ENCODE measurements at places on chromosomes 5 and 9.

GRCh38 chr5:91132550-91132949, 250.6 kb downstream of the ARRDC3 start:
- DNase-seq: no peak

DNA sequence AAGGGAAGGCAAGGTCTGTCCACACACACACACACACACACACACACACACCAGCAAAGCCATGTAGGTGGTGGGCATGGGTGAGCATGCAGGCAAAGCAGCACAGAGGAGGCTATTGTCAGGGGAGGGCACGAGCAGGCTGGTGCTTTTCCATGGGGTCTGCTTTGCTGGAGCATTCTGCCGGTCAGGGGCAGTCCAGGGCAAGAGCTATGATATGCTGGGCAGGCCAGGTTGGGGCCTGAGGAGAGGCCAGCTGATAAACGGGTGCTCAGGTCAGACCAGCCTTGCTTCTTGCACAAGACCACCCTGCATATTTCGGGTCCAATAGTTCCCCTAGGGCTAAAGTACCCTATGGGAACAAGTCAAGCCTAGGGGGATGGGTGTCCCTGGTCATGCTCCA, 253.9 kb upstream of the DMAC1 start:
- no peak for DNase-seq

DNA sequence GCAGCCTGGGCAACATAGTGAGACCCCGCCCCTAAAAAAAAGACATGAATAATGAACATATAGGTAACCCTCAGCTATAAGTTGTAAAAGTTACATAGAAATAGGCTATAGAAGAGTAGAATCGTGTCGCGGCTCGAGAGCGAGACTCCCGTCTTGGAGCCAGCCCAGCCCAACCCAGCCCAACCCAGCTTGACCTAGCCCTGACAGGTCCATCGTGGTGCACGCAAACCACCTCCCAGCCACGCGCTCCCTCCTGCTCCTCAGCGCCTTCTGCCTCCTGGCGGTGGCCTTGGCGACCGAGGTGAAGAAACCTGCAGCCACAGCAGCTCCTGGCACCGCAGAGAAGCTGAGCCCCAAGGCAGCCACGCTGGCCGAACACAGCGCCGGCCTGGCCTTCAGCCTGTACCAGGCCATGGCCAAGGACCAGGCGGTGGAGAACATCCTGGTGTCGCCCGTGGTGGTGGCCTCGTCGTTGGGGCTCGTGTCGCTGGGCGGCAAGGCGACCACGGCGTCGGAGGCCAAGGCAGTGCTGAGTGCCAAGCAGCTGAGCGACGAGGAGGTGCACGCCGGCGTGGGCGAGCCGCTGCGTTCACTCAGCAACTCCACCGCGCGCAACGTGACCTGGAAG, 10.8 kb downstream of the KIF24 start:
- no peak for DNase-seq

- no peak for DNase-seq
These were observed 30.8 kb downstream of the CNTRL start for GRCh38 chr9:121105531-121105930.

DNA sequence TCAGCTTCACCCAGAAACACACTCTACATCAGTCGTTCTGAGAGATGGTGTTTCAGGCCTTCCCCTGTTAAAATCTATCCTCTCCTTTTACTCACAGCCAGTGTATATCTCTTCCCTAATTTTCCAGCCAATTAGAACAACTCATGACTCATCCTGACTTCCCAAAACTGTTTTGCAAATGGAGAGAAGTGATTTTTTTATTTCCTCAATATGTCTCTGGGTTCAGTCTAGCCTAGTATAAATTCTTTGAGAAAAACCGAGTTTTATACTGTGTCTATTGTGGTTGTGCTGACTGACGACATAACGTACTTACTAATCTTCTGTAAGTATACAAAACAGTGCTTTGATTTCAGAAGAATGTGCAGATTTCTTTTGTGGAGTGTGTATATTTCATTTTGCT, 28.4 kb upstream of the CAST start:
- DNase-seq: no peak

DNA sequence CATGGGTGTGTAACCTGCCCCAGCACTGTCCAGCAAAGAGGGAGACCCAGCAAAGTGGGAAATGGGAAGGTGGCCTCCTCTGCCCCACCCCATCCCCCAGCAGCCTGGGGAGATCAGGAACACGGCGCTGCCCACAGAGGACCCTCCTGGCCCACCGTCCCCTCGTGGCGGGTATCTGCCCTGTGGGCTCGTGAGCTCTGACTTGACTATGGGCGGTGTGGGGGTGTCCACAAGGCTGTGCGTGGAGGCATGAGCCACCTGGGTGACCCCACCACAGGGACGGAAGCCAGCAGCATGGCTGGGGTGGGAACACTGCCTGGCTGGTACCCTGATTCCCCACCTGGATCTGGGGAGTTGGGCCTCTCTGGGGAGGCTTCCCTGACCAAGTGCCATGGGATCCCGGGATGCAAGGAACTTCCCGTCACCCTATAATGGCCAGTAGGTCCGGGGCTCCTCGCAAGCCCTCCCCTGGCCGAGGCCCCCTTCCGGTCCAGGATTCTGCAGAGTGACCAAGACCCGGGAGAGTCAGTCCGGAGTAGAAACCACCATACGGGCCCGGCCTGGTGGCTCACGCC, 29.3 kb upstream of the SLC6A19 start:
- no peak for DNase-seq

DNA sequence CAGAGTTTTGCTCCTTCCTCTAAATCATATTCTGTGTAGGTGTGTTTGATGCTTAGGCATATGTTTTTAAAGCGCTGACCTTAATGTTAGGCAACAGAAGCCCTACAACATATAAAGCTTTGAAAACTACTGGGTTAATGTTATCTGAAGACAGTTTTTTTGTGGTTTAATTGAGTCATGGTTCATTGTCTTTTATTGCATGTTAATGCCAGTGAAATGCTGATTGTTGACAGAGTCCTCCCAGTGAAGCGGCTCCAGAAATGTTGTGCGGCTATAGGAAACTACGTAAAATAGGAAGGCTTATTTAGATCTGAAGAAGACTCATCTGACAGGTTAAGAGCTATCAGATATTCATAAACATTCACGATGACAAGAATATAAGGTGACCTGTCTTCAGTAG, 424.6 kb downstream of the CCDC171 start:
- no peak for DNase-seq

DNA sequence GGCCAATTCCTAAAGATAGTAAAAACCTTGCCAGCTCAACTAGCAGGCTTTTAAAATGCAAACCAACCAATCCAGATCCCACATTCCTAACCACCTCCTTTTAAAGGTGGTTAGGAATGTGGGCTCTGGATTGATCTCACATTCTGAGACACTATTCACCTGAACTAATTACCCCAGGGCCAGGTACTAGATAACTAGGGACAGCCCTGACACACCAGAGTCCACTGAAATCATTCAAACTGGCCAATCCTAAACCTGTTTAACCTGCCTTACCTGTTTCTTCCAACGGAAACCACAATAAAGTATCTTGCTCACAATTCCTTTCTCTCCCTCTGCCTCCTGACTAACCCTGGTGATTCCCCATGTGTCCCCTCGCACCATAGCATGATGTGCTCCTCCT, 168.3 kb upstream of the DMAC1 start:
- no peak for DNase-seq

GRCh38 chr9:108515856-108516255, 339.9 kb downstream of the ACTL7B start:
- DNase-seq: no peak

GRCh38 chr9:38437193-38437823, 13.1 kb upstream of the IGFBPL1 start:
- no peak for DNase-seq

GRCh38 chr9:91415290-91415689, 8.3 kb downstream of the NFIL3 start:
- DNase-seq: no peak

DNA sequence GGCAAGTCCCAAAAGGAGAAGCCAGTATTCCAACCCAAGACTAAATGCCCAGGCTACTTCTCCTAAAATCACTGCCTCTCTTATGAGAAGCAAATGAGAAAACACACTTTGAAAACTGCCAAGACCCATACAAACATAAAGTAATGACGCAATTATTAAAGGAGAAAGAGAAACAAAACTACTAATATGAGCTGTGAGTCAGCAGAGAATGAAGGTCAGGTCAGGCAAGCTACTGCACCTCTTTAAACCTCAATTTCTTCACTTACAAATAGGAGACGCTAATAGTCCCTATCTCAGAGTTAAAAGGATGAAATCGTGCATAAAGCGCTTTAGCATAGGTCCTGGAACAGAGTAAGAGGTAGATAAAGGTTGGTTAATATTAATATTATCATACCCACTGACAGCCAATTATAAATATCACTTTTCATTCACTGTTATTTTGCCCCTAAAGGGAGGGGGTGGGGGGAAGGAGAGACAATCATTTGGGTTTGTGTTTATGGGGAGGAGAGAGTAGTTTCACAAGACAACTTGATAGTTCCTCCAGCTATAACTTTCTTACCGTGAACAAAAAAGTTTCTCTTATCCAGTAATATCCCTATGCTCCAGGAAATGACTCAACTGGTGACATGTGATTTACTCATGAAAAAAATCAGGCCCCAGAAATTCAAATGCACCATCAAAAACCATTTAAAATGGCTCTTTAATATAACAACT, 3.6 kb downstream of the PSMB7 start:
- no peak for DNase-seq

GRCh38 chr9:34458959-34459340, 345 bp downstream of the DNAI1 start:
- DNase-seq: no peak

DNA sequence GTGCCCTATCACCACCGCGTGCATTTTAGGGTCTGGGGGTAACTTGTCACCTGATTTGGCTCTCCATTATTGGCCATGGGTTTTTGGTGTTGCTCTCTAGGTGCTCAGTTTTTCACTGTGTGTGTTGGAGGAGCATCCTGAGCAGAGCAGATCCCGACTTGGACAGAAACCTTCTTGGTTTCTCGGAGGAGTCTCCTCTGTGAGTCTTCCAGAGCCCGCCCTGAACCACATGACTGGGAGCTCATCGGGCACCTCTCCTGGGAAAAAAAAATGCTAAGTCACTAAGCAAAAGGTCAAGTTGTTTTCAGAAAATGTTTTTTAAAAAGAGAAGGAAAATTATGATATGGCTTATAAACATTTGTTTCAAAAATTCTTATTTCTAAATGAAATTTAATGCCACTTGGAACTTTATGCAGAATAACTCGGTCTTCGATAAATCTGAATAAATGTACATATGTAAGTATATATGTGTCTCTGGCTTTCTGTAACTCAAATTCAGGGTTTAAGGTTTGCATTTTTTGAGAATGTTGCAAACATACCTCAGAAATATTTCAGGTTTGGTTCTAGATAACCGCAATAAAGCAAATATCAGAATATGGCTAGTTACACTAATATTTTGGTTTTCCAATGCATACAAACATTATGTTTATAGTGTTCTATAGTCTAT, 255.2 kb downstream of the AUH start:
- no peak for DNase-seq

DNA sequence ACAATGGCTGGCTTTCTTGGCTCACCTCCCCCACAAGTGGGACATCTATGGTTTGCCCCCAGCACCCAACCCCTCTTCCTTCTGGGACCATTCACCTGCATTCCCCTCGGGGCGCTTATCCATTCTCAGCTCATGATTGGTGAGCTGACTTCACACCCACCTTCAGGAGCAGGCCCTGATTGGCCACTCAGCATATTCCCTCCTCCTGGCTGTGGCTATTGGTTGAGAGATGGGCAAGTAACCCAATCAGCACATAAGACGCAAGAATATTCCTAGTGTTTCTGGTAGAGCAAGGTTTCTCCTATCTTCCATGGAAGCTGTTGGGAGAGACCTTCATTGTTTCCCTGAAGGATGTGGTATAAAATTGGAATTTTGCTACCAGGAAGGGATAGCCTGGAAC, 22.7 kb upstream of the UNC5A start:
- DNase-seq: no peak

DNA sequence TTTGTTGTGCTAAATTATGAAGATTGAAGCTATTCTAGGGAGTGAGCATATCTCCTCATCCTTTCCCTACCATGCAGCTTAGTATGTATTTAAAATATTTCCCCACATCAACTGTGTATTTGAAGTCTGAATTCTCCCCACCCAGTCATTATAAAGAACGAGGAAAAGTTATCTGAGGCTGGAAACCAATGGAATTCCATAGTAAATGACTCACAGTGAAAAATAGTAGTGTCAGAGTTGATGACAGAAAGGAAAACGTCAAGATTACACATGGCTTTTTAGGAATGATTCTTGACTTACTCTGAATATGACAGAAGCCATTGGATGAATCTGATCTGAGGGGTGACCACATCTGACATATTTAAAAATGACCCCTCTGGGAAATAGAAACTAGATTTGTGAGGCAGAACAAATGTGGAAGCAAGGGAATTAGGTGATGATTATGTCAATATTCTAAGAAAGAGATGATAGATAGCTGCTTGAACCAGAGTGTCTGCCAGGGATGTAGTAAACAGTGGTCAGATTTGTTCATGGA, 1768.9 kb upstream of the CDH9 start:
- DNase-seq: no peak

DNA sequence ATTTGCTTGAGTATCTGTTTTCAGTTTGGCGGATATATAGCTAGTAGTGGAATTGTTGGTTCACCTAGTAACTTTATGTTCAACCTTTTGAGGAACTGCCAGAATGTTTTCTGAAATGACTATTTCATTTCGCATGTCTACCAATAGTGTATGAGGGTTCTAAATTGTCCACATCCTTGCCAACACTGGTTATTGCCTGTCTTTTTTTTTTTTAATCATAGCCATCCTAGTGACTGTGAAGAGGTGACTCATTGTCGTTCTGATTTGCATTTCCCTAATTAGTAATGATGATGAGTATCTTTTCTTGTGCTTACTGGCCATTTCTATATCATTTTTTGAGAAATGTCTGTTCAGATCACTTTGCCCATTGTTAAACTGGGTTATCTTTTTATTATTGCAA, 52.5 kb downstream of the PRLR start:
- DNase-seq: no peak

DNA sequence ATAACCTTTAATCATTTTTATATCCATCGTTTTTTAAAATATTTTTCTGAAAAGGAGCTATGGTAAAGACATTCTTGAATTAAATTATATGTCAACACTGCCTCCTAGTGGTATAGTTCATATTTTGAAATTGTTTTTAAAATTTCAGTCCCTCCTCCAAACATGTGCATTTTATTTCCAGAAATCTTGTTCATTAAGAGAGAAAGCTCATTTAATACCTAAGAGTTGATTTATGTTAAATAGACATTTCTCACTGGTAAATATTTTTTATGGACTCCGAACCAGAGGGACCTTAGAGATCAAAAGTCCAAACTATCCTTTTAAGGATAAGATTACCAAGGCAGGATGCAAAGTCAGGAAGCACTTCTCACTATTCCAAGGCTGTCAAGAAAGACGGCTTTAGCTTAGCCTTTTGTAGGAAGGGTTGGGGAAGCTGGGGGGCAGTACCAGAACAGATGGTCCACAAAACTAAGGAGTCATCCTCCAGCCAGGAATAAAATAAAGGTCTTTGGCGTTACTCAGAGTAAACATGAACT, 21.6 kb downstream of the BHMT start:
- no peak for DNase-seq

GRCh38 chr9:89999176-89999533, 394.3 kb downstream of the GADD45G start:
- no peak for DNase-seq

Measured in stimulated activated CD4-positive, alpha-beta T cell treated with anti-CD3 and anti-CD28 coated beads, Interleukin-4, amount 100 ng/mL, for 1 hour (primary cell).